Stomach (tissue), 19 donors: ENCODE measurements at places on chromosomes 13 and 19. TPM values are rescaled to one million over a fixed set of nuclear protein-coding genes. Genes with fewer than 3 reads are reported as not detected.

B3GNT8 gene
- total RNA-seq: not detected

CYSLTR2 gene
- total RNA-seq: 1.3 TPM

RFPL4A gene
- total RNA-seq: not detected

GRIK5 gene
- 10.1 TPM for total RNA-seq

CALM3 gene
- total RNA-seq: 147 TPM

DNA sequence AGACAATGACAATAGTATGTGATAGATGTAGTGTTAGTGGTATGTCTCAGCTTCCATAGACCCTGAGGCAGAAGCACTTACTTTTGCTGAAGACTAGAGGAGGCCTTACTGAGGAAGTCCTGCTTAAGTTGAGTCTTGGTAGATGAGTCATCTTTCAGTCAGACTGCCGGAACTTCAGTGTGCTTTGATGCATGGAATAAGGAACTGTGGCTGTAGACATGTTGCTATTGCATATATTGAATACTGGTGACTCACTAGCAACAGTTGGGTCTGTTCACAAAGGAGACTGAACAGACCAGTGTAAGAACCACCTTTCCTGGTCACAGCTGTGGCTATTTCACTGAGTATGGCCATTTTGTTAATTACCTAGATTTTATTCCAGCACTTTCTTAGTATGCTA, 1000.6 kb downstream of the OLFM4 start:
- H3K27ac ChIP-seq: no peak overlapping the region
- H3K4me3 ChIP-seq: no peak overlapping the region
- no peaks in the 10 kb centered on the region for H3K36me3 ChIP-seq
- H3K27me3 ChIP-seq: no peaks in the 10 kb centered on the region

- no peaks in the 10 kb centered on the region for H3K36me3 ChIP-seq
- H3K27me3 ChIP-seq: no peaks in the 10 kb centered on the region
- no peak overlapping the region for H3K4me3 ChIP-seq
- H3K4me1 ChIP-seq: peaks cover 4% of the 10 kb centered on the region
Measured at GRCh38 chr13:35598233-35598632, 121.7 kb upstream of the MAB21L1 start.

DNA sequence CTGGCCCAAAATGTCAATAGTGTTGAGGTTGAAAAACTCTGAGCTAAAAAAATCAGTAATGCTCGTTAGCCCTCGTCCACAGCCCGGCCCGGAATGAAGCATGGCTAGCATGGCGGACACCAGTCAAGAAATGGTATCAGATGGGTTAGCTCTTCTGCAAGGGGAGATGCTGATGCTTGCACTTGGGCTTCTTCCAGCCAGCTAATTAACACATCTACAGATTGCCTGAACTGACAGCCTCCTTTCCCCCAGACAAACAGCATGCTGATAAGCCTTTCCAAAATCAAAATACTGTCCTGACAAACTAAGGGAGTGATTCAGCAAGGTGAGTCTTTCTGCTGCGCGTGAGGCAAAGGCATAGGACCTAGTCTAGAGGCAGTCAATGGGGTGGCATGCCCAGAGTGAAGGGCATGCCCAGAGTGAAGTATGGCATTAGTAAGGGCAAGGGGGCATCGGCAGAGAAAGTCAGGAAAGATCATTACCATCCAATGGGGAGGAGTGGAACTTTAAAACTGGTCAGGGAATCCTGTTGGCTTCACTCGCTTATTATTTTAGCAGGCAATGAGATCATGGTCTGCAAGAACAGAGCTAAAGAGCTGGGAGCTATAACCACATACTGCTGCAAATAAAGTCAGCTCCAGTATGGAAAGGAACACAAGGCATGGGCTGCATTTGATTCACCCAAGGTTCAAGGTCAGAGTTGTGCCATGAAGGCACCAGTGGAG, 30.2 kb upstream of the UBE2L5 start:
- H3K4me1 ChIP-seq: peaks cover 37% of the 10 kb centered on the region
- H3K27ac ChIP-seq: no peak overlapping the region
- H3K36me3 ChIP-seq: no peaks in the 10 kb centered on the region
- no peak overlapping the region for H3K4me3 ChIP-seq
- DNase-seq: no peak
